ENCODE measurements at places on chromosomes 1 and 21. TPM values are rescaled to one million over a fixed set of nuclear protein-coding genes. Genes with fewer than 3 reads are reported as not detected.

DNA sequence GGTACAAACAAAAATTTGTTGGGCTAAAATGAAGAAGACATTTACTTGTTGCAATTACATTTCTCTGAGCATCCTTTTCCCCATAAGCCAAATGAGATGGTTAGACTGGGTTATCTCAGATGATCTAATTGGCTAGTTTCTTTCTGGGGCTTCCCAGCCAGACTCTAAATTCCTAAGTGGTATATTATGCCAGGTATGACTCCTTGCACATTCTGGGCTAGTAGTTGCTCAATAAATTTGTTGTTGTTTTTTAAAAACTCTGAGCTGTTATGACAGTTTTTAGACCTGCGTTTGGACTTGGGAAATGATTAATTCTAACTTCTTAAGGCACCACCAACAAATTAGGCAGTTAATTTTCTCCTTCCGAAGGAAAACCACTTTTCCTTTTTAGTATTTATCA is 66.1 kb downstream of the UCK2 start:
- DNase-seq, result no peak

DNA sequence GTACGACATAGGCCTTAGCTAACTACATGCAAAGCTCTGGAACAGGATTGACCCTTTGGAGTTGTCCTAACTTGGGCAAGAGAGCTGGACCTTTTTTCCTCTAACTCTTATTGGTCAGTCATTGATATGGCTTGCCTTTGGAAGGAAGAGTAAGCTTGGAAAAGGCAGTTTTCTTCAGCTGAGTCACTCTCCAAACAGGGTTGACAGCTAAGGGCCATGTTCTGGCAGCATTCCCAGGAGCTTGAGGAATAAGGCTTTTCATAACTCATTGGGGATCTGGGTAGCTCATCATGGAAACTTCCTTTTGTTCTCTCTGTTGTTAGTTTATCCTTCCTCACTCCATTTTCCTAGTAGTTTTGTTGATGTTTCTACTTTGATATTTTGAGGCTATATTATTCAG is 14.5 kb upstream of the ERRFI1 start:
- DNase-seq, result peak; percentile 96

DNA sequence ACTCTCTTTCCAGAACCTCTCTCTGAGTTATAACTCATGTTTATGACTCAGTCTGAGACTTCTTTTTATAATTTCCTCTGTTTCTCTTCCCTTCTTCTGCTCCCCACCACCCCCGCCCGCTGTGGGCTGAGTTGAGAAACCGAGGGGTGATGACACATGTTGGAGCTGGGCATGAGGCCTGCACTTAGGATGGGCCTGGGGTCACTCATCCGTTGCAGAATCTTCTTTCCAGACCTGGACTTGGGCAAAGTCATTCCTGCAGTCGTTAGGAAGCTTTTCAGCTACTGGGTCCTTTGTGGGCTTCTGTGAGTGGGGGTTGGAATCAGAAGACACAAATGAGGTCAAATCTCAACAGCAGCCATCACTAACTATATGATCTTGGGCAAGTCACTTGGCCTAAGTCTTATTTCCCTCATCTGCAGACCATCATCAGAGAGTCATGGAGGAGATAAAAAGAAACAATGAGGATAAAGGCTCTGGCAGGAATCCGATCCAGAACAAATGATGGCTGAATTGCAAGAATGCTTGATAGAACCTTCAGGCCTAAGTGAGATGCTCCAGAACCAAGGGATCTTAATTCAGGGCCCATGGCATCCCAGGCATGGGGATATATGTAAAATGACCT is 53.4 kb downstream of the RPS6KA1 start:
- no peak for DNase-seq

DNA sequence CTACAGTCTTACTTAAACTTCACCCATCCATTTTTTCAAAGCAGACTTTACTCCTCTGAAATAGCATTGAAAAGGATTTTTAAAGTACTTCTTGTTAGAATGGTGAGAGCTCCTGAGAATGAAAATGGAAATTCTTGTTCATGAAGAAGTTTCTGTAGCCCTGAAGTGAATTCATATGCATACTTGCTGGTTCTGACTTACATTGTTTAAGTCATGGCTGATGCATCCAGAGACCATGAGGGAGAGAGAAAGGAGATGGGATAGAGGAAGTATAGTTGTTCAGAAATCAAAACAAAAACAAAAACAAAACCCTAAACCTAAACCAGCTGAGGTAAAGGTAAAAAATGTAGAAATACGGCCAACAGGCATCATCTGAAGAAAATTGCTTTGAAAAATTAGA is 27.1 kb upstream of the SAMSN1 start:
- no peak for DNase-seq

DNA sequence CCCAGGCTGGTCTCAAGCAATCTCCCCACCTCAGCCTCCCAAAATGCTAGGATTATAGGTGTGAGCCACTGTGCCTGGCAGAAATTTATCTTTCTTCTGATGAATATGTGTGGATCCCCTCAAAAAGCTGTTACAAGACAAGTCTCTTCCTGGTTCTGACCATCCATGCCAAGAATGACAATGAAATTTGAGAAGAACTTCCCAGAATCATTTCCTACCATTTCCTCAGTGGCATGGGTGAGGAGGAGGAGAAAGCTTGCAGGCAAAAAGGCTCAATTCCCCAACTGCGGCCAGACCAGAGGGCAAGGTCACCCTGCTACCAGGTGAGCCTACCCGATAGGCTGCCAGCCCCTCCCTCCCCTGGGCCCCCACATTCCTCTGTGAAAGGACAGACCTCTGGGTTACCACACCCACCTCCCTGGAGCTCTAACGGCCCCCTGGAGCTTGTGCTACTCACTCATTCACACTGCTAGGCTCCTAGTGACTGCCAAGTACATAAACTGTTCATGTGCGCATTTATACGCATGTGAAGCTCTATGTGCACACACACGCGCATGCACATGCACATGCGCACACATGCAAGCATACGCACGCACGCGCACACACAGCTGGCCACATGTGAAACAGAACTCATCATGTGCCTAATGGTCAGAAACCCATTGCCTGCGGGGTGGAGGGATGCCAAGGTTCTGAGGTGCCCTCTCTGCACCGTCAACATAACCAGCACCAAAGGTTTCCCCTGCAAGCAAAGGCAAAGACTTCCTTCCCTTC is 17.0 kb downstream of the MRAP start:
- DNase-seq, result peak; percentile 24

Gene VHLL
- total RNA-seq, result not detected

DNA sequence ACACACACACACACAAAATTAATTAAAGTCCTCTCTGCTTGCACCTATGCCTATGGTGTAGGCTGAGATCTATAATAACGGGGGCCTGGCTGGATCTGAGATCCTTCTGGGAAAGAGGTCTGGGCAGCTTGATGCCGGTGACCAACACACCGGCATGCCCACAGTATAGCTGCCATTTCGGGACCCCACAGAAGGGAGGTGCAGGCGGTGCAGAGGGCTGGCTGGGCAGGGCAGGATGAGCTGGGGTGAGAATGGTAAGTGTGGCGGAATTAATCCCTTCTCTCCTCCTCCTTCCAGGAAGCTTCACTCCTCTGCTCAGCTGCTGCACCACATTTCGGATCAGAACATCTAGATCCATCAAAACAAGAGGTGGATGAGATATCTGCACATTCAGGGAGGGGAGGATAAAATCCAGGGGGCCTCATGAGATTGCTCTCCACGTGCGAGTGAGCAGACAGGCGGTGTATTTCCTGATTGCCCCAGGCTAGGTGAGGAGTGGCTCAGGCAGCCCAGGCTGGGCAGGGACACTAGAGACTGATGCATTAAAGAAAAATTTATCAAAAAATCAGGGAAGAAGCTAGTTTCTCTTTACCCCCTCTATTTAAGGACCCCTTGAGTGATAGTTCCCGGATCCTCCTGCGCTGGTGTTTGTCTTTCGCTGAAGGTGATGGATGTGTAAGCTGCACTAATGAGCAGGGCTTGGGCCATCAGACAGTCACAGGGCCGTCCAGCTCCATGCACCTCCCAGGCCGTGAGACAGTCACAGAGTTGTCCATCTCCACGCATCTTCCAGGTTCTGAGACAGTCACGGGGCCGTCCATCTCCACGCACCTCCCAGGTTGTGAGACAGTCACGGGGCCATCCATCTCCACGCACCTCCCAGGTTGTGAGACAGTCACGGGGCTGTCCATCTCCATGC is 449.9 kb downstream of the PTPRU start:
- DNase-seq, result no peak

Gene ELOVL1
- total RNA-seq, result 29.7 TPM

Gene TIMM17A
- total RNA-seq, result 97.8 TPM

GRCh38 chr1:168235548-168235885 is 9.7 kb downstream of the SFT2D2 start:
- DNase-seq, result no peak

DNA sequence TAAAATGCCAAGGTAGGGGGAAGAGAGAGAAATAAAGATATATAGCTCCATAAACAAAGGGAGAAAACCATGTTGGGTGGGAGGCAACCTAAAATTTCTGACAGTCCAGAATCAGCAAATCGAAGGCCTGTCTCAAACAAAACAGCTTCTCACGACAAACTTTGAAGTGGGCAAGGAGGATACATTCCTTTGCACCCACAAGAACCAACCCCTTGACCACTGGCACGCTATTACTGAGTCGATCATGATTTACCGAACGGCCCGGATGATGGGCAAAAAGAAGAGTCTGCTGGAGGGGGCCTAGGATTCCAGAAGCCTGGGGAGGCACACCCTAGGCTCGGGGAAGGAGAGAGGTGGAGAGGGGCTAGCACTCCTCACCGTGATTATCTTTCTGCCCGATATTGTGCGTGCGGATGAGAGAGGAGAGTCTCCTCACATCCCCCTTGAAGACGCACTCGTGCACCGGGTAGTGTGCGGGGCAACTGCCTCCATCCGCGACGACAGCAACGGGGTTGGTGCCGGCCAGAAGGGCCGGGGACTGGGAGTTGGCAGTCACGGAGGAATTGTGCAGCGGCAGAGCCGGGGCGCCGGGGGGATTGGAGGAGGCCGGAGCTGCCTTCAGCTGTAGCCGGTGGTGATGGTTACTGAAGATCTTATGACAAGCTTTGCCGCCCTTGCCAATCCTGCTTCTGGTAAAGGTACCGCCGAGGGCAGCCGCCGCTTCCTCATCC is 756 bp downstream of the ANKRD13C start:
- DNase-seq, result peak; percentile 18

Gene FAM72D
- total RNA-seq, result 3.7 TPM

Data from HepG2 (cell line).